Mammary epithelial cell (primary cell): ENCODE measurements at places on chromosomes 11 and 22.

DNA sequence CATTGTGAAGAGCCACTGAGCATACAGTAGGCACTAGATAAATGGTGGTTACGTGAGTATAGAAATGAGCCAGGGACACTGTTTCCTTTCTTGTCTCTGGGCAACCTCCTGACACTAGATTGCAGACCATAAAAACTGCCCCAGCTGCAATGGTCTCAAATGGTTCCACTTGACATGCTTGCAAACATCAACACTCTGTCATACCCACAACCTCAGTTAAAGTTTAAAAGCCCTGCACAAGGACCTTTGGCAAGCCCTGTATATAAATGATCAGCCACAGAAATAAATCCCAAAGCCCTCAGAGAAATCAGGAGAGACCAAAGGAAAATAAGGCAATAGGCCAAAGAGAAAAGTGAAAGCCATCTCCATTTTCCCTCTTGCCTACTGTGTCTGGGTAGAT lies 20.7 kb downstream of the PLEKHA7 start:
- no peak for DNase-seq

GRCh38 chr11:69204941-69205742 lies 49.4 kb downstream of the SMIM38 start:
- DNase-seq = no peak

DNA sequence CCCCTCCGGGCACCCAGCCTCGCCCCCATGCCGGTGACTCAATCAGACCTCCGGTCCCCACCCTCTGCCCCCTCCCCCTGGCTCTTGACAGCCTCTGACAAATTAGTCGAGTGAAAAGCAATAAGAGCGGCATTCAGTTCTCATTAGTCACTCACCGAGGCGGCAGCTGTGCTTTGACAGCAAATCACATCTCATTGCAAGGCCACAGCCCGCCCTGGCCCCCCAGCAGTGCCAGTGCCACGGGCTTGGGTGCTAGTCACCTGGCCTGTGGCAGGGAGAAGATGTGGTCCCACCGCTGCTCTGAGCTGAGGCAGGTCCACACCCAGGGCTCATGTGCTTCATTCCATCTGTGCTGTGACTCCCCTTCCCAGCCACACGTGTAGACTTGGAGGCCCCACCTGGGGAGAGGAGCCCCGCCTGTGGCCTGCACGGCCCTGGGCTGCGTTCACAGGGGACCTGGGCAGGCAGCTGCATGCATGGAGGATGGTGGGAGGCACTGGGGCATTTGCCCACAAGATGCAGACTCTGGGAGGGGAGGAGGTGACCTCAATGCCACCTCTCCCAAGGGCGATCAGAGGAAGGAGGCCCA lies 7.4 kb upstream of the TH start:
- peak; percentile 82 for DNase-seq

- DNase-seq = no peak
Measured at GRCh38 chr11:61745781-61746441, 6.5 kb upstream of the MYRF start.

GRCh38 chr11:101278286-101278685 lies 148.7 kb upstream of the PGR start:
- DNase-seq = no peak

DNA sequence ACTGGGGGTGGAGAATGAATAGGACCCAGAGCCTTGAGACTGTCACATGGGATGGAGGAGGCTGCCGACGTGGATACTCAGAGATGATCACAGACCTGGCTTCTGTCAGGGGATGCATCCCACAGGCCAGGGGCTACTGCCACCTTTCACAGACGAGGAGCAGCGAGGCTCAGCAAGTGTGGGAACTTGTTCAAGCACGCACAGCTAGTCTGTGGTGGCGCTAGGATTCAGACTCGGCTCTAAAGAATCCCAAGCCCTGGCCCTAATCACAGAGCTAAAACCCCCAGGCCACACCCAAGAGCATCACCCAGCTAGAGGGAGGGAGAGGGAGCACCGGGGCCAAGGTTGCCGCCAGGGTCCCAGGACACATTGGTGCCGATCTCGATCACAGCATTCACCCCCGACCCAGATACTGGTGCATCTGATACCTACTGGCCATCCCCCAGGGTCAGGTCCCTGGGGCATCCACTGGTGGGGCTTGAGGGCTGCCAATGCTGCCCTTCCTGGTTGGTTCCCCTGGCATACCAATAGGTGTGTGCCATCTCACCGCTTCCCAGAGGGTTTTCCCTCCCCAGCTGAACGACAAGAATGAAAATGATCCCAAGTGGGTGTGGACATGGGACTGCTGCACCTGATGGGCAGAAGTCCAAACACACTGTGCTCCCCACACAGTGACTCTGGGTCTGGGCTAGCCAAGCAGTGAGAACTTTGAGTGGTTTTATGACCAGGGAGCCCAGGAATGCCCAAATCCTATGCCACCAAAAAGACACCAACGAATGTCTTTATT lies 6.2 kb downstream of the CHST1 start:
- DNase-seq = no peak

DNA sequence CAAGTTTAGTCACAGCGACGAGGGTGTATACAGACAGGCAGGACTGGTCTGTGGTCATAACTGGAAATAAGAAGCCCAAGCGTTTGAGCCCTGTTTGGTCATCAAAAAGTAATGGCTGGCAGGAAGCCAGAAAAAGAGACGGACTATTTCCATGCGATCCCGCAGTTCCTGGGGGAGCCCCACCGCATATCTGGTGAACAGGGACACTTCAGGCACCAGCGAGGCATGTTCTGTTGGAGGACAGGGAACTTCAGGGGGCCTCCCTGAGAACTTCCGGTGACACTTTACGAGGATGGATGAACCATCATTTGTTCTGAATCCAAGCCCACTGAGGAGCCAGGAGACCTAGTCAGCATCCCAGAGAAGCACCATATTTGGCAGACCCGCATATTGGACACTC lies 29.7 kb upstream of the TRIM29 start:
- DNase-seq = no peak

GRCh38 chr11:1479006-1479677 lies 7.4 kb downstream of the MOB2 start:
- no peak for DNase-seq

GRCh38 chr11:17211286-17211685 lies 3.5 kb upstream of the PIK3C2A start:
- no peak for DNase-seq

GRCh38 chr11:34788642-34789041 lies 127.5 kb downstream of the APIP start:
- DNase-seq = no peak

DNA sequence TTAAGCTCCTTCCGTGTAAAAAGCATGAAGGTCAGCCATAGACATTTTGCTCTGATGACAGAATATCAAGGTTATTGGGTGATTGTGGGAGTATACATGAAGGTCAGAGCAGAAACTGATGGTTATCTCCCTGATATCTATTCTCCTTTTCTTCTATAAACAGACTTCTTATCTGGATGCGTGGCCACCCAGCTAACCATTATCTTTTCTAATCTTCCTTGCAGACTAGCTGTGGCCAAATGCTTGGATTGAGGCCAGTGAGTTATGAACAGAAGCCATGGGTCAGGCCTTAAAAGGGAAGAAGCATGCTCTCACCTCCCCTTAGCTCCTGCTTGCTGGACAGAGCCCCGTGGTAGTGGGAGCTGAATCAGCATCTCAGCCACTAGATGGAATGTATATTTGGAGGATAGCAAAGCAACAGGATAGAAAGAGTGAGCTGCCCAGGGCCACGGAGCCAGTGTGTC lies 31.3 kb upstream of the LRRC55 start:
- DNase-seq = no peak

- DNase-seq = no peak
Measured at GRCh38 chr11:117200813-117201657, 1.9 kb downstream of the TAGLN start.

DNA sequence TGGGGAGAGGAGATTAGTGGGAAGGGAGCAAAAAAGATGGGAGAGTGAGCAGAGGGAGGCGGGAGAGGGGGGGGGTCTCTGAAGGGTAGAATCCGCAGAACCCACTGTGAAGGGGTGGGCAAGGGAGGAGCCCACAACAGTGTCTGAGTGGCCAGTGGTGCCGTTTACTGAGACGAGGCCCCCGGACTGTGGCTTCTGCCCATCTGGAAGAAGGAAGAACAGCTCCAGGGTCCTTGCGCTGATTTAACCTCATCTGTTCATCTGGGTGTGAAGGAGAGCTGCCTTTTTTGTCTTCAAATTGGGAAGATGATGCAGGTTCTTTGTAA lies 45.7 kb upstream of the ANO1 start:
- no peak for DNase-seq

DNA sequence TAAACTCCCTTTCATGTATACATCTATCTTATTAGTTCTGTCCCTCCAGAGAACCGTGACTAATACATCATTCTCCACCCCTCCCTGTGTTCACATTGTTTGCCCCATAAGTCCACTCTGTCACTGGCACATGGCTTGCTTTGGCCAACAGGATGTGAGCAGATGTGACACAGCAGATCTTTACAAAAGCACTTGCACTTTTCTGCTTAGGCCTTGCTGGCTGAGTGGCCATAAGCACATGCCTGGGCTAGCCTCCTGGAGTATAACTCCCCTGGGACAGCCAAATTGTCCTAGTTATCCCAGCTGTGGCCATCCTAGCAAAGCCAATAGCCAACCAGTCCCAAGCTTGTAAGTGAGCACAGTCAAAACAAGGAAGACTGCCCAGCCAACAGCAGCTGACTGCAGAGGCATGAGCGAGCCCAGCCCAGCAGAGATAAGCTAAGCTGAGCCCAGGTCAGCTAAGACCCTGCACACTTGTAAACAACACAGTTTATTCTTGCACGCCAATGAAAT lies 9.7 kb upstream of the RCN1 start:
- peak; percentile 71 for DNase-seq

- no peak for DNase-seq
Measured at GRCh38 chr11:89220684-89221339, 43.1 kb downstream of the TYR start.

- DNase-seq = no peak
Measured at GRCh38 chr11:114062272-114062671, 2.8 kb downstream of the ZBTB16 start.

DNA sequence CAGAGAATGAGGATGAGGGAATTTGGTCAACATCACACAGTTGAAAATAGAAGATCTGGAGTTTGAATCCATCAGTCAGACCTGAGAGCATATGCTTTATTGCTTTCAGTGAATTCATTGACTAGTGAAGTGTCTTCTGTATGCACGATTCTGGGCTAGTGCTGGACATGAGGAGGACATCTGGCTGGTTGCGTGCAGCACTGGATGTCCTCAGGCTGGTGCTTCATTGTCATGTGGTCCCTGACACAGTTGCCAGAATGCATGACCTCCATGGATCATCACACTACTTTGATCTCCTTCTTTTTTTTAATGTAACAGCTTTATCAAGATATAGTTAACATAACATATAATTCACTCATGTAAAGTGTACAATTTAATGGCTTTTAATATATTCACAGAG lies 44.5 kb upstream of the MMP7 start:
- no peak for DNase-seq

DNA sequence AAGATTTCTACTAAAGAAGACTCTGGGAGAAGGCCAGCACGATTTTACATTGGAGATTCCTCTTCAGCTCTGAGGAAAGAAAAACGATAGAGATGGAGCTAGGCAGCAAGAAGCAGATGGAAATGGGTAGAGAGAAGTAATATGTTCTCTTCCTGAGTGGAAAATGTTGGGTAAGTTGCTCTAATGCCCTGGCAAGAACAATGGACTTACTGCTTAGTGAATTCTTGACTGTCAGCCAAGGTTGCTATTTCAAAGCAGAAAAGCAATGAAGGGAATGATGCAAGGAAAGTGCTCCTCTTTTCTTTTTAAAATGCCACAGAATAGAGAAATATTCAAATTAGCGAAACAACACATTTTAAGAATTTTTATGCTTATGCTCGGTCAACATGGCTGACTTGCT lies 38.4 kb upstream of the CWF19L2 start:
- DNase-seq = peak; percentile 43

GRCh38 chr11:129728581-129728980 lies 87.1 kb upstream of the TMEM45B start:
- DNase-seq = no peak

DNA sequence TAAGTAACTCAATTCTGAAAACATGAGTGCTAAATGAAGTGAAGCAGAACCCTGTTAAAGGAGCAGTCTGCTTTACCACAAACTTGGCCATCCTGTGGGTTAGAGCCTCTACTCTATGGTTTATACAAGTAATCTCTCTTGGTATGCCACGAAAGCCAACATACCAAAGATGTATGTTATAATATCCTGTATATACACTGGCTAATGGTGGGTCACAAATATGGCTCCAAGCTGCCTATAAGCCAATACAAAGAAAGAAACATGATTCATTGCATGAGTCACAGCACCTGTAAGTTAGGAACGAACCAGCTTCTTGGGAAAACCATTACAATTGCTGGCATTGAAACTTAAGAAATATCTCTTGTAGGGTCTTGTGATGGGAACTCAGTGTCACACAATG lies 16.1 kb downstream of the XRRA1 start:
- peak; percentile 85 for DNase-seq

- peak; percentile 26 for DNase-seq
Measured at GRCh38 chr22:47123006-47123826, 360.8 kb downstream of the TBC1D22A start.

DNA sequence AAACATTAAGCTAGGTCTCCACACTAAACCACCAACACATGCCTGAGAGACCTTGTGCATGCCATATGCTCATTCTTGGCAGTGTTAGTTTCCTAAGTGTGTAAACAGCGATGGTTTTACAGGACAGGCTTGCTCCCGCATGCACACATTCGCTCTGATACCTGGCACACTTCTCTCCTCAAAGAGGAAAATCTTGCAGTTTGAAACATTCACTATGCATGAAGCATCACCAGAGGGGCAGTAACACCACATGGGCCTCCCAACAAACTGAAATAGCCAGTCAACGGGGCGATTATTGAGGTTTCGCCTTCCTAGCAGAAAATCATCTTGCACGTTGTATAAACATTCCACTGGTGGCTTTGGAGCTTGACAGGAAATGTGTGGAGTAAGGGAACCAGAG lies 52.6 kb downstream of the ABTB2 start:
- DNase-seq = no peak

GRCh38 chr22:50048061-50048765 lies 9.9 kb downstream of the TTLL8 start:
- DNase-seq = no peak

DNA sequence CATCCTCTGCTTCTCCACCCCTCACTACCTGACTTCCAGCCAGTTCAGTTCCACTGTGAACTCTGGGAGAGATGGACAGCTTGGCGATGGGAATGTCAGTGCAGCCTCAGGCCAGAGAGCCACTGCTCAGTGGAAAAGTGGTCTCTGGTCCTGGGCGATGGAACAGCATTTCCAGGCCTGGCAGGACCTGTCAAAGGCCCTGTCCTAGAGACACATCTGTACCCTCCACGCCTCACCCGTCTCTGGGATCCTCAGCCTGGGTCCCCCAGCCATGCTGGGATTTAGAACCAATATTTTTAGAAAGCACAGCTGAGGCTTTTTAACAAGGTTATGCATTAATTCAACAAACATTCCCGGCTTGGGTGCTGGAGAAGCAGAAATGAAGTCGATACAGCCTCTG lies 165.7 kb downstream of the MN1 start:
- DNase-seq = no peak

- DNase-seq = no peak
Measured at GRCh38 chr22:48945621-48946458, 881.8 kb downstream of the BRD1 start.
